Umbilical cord (tissue), 2 donors: ENCODE measurements at places on chromosomes 3 and 15.

DNA sequence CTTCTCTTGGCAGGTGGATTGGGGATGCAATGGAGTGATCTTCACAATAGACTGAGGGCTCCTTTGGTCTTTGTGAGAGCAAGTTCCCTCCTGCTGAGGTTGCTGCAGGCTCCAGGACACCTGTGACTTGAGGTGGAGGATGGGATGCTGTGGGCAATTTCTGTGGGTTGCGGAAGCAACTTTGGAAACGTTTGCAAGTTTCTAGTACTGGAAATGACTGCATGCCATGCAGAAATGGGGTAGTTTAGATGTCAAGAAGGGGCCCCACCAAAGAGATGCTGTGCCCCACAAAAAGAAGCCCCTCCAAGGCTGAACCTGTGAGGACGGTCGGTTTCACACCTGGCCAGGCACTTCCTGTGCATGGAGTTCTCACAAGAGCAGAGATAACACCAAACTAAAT, 80.4 kb upstream of the XCR1 start:
- DNase-seq = no peak

GRCh38 chr3:179172546-179172945, 24.4 kb downstream of the PIK3CA start:
- no peak for DNase-seq

GRCh38 chr3:189776149-189776824, 145.1 kb downstream of the TP63 start:
- DNase-seq = no peak

DNA sequence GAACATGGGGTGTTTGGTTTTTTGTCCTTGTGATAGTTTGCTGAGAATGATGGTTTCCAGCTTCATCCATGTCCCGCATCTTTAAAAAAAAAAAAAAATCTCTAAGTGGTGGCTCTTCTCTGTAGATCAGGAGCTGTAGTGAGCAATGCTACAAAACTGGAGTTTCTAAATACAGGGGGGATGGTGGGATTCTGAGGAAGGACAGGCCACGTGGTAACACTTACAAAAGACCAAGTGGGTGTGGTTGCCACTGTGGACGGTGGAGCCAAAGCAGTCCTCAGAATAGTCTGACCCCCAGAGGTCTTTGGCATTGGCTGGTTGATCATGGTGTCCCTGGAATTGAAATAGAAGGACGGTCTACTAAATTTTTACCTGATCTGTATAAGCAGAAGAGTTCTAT, 7.7 kb downstream of the CCRL2 start:
- DNase-seq = no peak

DNA sequence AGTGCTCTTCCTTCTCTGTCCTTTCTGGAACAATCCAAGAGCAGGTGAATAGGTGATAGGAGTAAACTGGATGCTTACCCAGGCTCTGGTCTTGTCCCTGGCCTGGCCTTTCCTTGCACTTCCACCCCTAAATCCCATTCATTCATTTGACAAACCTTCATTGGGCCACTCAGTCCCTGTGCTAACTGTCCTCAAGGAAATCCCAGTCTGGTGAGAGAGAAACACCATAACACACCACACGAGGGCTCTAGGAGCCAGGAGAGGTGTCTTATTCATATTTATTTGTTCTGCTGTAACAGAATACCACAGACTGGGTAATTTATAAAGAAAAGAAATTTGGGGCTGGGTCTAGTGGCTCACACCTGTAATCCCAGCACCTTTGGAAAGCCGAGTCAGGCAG, 22.8 kb downstream of the EFCC1 start:
- no peak for DNase-seq

- DNase-seq = peak; percentile 59
Observed at GRCh38 chr3:25783661-25784512, 644 bp upstream of the NGLY1 start.

GRCh38 chr15:30923429-30923828, 19.7 kb downstream of the FAN1 start:
- DNase-seq = no peak

- DNase-seq = no peak
Observed at GRCh38 chr15:84914351-84914750, 29.9 kb downstream of the SLC28A1 start.

GRCh38 chr3:127115691-127116351, 77.1 kb upstream of the PRR23E start:
- no peak for DNase-seq

- DNase-seq = no peak
Observed at GRCh38 chr3:25036633-25037032, 391.4 kb upstream of the RARB start.

- no peak for DNase-seq
Observed at GRCh38 chr15:58715266-58715917, 34.1 kb downstream of the ADAM10 start.

DNA sequence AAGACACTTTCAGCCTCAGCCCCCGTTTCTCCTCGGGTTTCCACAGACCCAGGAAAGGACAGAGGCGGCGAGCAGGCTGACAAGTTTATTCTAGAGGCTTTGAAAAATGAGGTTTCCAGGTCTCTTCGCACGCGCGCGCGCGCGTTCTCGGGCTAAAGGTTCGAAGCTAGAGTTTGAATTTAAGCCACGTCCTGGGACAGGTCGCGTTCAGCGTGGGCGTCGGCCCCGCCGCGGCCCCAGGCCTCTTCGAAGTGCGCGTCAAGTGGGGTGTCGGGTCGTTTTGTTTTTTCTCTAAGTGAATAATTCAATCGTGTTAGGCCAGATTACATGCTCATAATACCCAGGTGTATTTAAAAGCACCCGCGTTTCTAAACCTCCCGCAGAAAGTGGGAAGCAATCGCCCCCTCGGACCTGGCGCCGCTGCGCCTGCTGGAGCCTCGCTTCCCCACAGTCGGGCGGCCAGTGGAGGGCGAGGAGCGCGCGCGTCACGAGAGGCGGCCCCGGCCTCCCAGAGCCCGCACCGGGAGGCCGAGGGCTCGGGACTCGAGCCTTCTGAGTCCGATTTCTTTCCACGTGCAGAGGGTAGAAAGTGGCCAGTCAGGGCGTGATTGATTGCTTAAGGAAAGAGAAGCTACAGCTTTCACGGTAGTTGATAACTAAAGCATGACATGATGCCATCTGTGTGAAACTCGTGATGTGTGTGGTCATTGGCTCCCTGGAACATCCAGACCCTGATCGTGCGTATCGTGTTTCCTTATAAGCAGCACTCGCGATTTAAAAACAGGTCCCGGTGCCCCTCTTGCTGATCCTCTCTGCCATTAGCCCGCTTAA, 15.8 kb upstream of the SOX2 start:
- no peak for DNase-seq

DNA sequence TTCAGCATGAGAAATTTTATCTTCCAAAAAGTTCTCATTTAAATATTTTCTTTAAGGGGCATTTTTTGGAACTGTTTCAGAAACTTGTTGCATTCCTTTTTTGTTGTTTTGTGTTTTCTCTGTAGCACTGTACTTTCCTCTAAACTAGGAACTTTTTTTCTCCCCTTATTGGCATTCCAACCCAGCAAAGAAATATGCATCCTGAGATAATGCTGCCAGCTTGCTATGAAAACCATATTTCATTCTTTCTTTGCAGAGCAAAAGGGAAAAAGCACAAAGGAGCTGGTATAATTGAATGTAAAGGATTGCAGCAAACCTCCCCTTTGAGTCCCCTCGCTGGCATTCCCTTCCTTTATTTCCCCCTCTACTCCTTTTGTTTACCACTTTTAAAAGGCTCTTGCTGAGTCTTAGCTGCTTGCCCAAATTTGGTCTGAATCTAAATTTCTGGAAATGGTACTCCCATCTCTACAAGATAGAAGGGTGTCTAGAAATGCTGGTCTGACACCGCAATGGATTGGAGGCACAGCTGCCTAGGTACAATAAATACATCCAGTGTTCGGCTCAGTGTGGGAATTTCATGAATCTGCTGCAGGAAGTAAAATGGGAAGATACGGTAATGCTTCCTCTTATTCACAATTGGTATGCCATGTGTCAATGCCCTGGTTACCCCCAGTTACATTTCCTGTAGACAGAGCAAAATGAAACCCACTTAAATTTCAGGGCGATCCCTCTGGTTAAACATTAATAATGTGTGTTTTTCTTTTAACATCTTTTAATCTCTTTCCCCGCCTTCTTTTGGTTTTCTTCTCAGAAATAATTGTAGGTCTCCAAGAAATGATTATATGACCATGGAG, 156.6 kb downstream of the MEIS2 start:
- peak; percentile 51 for DNase-seq

DNA sequence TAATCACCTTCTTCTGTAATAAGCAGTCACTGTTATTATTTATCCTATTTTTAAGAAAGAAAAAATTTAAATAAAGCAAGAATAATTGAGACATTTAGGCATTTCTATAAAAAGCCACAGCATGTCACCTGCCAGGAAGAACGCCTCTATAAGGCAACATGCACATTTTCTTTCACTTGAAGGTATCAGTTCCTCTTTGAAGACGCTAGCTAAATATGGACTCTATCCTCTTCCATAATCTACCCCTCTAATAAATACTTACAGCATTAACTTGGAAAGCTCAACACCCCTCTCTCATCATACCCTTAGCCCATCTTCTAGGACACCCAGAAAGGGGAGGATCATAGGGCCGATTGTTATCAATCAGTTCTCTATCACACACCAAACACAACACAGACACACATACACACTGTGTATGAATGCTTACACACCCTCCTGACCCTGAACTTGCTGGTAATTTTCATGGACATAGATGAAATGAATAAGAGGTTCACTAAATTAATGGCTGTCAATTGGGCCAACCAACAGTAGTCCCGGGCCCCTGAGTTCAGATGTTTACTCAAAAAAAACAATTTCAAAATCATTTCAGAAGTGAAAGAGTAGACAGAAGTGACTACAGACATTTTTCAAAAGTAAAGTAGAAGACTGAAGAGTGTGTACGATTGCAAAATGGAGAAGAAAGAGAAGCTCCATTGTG, 102.5 kb downstream of the ZMAT3 start:
- no peak for DNase-seq

GRCh38 chr15:32843219-32843815, 125.5 kb downstream of the GREM1 start:
- DNase-seq = no peak

- no peak for DNase-seq
Observed at GRCh38 chr3:128310286-128311058, 156.2 kb downstream of the DNAJB8 start.

DNA sequence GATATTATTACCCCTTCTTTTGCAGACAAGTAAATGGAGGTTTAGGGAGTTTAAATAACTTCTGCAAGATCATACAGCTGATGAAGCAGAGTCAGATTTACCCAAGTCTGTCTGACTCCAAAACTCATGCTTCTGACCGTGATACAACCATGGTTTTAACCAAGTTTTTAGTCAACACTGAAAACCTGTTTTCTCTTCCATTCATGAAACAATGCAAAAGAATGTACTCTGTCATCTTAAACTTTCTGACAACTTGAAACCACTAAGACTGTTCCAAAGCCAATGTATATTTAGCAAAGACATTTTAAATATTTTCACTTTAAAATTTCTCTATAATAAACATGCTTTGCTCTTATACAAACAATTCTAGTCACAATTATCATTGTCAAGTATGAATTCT, 77.0 kb upstream of the RBMS3 start:
- no peak for DNase-seq

DNA sequence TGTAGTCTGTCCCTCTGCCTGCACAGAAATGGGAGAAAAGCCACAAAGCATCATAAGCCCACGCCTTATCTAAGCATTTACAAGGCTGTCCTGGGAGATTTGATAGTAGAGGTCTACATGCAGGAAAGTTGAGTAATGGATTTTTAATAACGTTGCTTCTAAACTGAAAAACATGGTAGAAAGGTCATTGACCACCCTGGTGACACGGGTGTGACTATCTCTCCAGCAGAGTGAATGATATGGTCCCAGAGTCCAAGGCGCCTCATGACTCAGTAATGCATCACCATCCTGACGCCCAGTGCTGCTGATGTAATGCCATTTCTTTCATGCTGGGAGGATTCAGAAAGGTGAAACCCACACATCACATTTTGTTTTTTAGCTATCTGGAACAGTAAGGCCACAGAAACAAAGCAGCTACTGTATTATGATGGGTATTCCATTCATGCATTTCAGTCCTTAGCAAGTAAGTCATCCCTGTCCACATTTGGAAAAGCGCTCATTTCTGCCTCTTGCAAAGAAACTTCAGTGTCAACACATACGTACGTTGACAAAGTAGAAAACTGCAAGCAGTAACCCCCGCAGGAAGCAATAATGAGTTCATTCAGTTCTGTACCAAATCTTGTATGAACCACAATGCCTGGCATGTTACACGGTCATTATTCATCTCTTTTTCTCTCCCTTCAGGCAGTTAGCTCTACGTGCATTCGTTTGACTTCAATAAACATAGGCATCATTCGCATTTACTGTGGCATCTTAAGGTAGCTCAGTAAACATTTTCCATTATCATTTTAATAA, 483.5 kb downstream of the GABRG3 start:
- DNase-seq = no peak

GRCh38 chr3:178063461-178063860, 472.8 kb upstream of the KCNMB2 start:
- no peak for DNase-seq

DNA sequence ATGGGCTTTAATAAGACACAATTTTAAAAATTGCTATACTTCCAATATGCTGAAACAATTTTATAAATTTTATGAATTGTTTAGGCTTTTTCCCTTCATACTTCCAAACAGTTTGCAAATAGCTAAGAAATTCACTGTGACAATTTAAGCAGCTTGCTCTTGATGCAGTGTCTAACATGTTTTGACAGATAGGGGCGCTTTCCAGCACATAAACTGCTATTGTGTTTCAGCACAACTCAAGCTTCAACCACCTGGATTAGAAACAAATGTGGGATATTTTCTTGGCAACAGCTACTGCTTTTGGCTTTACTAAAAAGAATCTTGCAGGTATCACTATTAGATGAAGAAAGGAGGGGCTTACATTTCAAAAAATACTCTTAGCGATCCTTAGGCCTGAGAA, 565.8 kb upstream of the DPPA4 start:
- DNase-seq = no peak

- DNase-seq = no peak
Observed at GRCh38 chr3:107916171-107916570, 174.7 kb downstream of the CD47 start.

DNA sequence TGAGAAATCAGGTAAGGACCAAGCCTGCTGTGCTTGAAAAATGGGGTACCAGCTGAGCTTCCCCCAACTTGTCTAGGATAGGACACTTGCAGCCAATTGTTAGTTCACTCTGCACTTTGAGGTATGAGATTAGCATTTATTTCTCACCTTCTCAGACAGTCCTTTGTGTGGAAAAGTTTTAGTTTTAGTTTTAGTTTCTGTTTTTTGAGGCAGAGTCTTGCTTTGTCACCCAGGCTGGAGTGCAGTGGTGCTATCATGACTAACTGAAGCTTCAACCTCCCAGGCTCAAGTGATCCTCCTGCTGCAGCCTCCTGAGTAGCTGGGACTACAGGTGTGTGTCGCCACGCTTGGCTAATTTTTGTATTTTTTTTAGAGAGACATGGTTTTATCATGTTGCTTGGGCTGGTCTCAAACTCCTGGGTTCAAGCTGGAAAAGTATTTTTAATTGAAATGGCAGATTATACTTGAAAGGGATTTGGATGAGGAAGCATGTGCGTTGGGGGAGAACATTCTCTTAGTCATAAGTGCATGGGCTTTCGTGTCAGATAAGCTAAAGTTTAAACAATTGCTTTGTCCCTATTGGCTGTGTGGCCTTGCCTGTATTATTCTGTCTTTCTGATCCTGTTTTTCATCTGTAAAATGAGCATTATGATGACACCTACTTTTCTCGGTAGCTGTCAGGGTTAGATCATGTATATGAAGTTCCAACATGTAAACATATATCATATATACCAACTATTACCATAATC, 25.2 kb upstream of the CCK start:
- no peak for DNase-seq

GRCh38 chr3:99601515-99601914, 36.9 kb upstream of the COL8A1 start:
- no peak for DNase-seq

- DNase-seq = no peak
Observed at GRCh38 chr15:78394026-78394425, 44.0 kb upstream of the IREB2 start.
